ENCODE measurements at places on chromosomes 7 and 10. TPM values are rescaled to one million over a fixed set of nuclear protein-coding genes. Genes with fewer than 3 reads are reported as not detected.

Gene OR2A5
- total RNA-seq, result not detected

Gene ITGA8
- total RNA-seq, result 6.1 TPM

Gene OR13A1
- not detected for total RNA-seq

Gene BLNK
- 22.1 TPM for total RNA-seq

Gene ARPC1A
- 186 TPM for total RNA-seq
